Activated CD8-positive, alpha-beta memory T cell treated with anti-CD3 and anti-CD28 coated beads, Interleukin-2, amount 50 U/mL, for 4 hours (primary cell): ENCODE measurements at places on chromosomes 7 and 10.

DNA sequence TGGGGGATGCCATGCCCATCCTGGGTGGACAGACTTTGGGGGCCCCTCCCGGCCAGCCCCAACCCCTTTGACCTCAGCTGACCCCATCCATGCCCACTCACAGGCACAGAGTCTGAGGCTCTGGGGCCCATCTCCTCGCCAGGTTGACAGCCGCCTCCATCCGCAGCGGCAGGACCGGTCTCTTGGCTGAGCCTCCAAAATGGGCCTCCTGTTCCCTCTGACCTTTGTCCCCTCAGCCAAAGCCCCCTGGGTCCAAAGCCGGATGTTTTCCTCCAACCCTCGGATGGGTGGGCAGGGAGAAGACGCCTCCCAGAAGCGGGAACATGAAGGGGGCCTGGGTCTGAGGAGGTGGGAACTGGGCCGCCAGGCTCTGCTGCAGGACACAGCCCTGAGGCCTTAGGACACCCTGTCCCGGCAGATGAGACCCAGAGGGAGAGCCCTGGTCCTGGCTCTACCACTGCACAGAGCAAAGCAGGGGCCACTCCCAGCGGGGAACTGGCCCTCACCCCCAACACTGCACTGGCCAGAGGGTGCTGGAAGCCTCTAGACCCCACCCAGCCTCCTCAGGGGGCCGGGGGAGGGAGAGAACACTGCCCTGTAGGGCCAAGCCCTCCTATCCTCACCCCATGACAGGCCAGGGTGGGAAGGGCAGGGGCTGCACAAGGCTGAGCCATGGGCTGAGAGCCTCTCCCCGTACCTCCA is 12.6 kb downstream of the PDGFA start:
- no peak for DNase-seq

DNA sequence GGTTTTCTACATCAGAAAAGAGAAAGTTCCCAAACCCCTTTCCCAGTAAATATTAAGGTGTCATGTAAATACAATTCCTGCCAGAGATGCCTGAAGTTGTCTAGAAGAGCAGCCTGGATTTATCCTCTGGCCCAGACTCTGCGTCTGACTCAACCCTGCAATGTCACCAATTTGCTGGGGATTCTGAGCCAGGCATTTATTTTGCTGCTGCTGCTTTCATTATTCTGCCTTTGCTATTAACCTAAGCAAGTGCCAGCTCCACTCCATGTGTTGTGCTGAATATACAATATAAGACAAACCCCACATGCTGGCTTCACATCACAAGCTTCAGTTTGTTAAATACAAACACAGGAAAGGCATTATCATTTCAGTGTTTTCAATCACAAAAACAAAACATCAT is 59.1 kb downstream of the ELAPOR2 start:
- DNase-seq, result no peak

GRCh38 chr10:86752311-86752710 is 4.1 kb upstream of the BMPR1A start:
- DNase-seq, result no peak

- no peak for DNase-seq
These were observed 170.4 kb downstream of the ARID5B start for GRCh38 chr10:62071846-62072281.

GRCh38 chr7:151309311-151309710 is 32.3 kb upstream of the NUB1 start:
- no peak for DNase-seq

- DNase-seq, result no peak
These were observed 23.5 kb upstream of the NRP1 start for GRCh38 chr10:33358016-33358415.

- no peak for DNase-seq
These were observed 108.8 kb upstream of the FEZF1 start for GRCh38 chr7:122413339-122413738.

DNA sequence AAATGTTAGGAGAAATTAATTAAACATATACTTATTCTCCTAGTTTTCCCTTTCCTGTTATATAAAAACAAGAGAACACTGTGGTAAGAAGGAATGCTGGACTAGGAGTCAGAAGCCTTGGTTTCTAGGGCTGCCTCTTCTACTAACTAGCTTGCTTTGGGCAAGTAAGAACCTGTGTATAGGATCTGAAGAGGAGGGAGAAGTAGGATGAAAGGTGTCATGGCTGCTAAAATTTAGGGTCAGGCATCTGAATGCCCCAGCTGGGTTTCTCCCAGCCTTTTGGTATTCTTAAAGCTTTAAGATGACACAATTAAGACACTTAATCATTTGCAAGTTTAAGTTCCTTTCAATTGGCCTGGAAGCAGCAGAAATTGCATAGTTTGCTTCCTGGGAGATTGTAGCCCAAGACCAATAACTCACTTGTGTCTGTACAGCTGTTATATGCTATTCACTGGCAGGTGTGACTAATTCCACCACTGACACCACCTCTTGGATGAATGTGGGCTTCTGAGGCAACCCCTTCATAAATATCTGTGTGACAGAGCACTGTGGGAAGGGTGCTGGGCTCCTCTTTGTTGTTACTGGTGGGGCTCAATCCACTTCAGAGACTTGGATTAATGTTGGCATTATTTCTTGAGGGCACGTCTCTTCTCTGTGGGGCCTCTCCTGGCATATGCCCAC is 137.2 kb downstream of the LRMDA start:
- no peak for DNase-seq
